Activated T-cell treated with anti-CD3 and anti-CD28 coated beads for 4 hours (primary cell): ENCODE measurements at places on chromosomes 5 and 9.

- DNase-seq = no peak
Observed at GRCh38 chr9:69918322-69918721, 97.7 kb downstream of the CFAP95 start.

- no peak for DNase-seq
Observed at GRCh38 chr9:75935591-75935990, 45.1 kb downstream of the PCSK5 start.

DNA sequence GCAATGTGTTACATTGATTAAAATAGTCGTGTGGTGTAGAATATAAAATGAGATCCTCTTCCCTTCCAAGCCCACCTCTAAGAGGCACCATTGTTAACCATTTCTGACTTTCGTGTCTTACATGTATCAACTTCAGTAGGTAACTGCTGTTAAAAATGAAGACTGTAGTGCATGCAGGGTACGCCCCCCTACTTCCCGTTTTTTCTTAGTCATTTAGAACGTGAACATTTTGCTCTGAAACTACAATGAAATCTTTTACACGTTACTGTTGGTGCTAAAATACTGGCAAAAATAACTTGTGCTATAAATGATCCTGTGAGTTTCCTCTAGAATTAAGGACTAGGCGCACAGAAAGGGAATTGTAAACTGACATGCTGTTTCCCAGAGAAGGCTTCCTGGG is 41.5 kb downstream of the WNK2 start:
- no peak for DNase-seq

GRCh38 chr9:125074976-125075375 is 68.4 kb downstream of the SCAI start:
- no peak for DNase-seq

GRCh38 chr5:83925955-83926337 is 205.3 kb upstream of the HAPLN1 start:
- no peak for DNase-seq

GRCh38 chr9:130036099-130036498 is 6.9 kb downstream of the FNBP1 start:
- DNase-seq = no peak

GRCh38 chr5:160036243-160036642 is 27.3 kb downstream of the TTC1 start:
- no peak for DNase-seq

GRCh38 chr5:124895236-124895635 is 148.8 kb upstream of the ZNF608 start:
- DNase-seq = no peak

DNA sequence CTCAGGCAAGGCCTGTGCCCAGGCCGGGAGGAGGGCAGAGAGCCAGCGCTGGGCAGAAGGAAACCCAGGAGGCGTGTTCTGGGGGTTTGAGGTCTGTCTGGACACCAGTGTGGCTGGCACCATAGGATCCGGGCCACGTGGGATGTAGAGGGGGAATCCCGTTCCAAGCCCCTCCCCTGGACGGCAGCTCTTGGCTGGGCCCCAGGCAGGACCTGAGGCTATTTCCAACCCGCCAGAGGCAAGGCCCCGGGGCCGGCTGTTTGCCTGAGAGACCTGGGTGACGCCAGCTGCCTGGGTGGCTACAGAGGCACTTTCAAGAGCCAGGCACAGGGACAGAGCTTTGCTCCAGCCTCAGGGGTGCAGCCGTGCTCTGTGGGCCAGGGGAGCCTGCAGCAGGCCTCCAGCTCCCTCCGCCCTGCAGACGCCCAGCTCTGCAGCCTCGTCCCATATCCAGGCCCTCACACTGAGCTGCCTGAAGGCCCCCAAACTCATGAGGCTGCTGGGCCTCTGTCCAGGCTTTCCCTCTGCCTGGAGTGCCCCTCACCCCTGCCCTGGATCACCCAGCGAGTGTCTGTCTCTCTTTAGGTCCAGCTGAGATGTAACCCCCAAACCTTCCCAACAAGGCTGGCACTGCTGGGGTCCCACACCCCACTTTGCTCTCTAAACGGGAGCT is 56.6 kb upstream of the EGFL7 start:
- DNase-seq = no peak

GRCh38 chr5:131329286-131329560 is 65.4 kb downstream of the CDC42SE2 start:
- no peak for DNase-seq

DNA sequence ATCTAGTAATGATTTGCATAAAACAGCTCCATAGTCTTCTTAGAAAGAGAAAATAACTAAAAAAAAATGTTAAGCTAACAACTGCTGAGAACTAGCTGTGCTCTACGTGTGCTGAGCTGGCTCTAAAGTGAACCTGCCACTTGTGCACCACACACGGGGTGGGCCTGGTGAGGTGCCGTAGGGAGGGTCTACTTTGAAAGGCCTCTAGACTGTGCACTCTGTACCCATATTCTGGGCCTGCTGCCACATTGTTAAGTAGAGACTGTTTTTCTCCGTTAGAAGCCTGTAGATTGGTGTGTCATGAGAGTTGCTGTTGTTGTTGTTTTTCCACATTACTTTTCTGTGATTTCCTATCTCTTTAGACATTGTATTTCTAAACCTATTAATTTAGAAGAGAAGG is 93.9 kb downstream of the CD180 start:
- no peak for DNase-seq
